ENCODE measurements at places on chromosomes 3 and 15. TPM values are rescaled to one million over a fixed set of nuclear protein-coding genes. Genes with fewer than 3 reads are reported as not detected.

DNA sequence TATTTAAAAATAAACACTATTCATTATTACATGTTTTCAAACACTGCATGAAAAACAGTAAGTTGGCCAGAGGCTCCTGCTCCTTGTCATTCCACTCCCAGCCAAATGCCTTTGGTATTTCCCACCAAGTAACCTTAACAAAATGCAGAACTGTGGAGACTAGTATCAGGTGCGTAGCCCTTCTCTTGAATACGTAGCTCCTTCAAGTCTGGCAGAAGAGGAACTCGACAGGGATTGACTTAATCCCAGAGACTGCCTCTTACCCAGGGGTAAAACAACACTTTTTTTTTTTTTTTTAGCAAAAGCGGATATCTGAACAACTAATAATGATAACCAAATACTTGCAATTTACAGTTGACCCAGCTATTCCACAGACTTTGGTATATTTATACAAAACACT lies 738 bp downstream of the COMMD2 start:
- DNase-seq: no peak

DNA sequence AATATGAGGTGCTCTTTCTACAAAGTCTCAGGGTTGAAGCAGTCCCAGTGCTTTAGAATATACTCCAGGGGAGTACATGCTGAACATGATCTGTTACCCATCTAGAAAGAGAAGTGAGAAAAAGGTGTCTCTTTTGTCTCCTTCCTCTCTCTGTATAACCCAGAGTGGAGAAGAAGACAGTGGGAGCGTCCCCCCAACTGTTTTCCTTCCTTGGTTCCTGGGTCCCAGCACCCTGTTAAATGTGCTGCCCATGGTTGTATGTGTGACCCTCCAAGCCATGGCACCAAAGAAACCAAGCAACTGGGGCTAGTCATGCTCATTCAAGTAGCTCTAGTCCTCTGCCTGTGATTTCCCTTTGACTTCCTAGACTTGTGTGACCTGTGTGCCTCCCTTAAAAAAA lies 683.7 kb downstream of the TBL1XR1 start:
- DNase-seq: no peak

- no peak for DNase-seq
Measured at GRCh38 chr15:59013246-59013873, 25.9 kb downstream of the RNF111 start.

- no peak for DNase-seq
Measured at GRCh38 chr3:46860017-46860809, 3.0 kb downstream of the MYL3 start.

PP2D1 gene
- total RNA-seq: not detected

- DNase-seq: no peak
Measured at GRCh38 chr3:65484964-65485363, 553.8 kb downstream of the MAGI1 start.

SLC22A13 gene
- 0.44 TPM for total RNA-seq

GRCh38 chr15:89633585-89633984 lies 21.7 kb downstream of the KIF7 start:
- no peak for DNase-seq

LTF gene
- total RNA-seq: not detected

SEMA3G gene
- not detected for total RNA-seq

DNA sequence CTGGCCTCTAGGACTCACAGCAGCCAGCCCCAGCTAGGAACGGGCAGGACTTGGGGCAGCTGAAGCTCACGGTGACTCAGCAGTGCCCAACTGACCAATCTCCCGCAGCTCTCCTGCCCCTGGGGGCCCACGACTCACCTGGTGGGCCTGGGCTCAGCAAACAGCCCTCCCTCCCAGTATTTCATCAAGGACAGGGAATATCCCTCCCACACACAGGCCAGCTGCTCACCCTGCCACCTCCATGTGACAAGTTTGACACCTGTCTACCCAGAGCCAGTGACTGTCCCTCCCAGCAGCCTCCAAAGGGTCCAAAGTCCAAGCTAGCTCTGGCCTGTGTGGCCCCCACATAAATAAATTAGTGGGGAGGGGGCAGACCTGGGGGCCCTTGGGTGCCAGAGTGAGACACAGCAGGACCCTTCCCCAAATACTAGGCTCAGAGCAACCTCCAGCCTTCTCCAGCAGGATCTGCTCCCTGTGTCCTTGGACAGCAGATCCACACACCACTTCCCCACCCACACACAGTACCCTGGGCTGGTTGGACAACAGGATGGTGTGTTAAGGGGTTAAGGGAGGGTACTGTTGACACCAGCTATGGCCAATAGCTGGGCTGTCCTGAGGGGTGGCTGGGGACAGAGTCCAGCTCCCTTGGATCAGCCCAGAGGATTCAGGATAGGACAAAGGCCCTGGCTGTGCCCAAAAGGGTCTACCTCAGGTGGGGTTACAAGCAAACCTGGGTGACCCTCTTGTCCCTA lies 4.3 kb downstream of the GNAT1 start:
- no peak for DNase-seq

SLC15A2 gene
- 0.97 TPM for total RNA-seq

FBN1 gene
- 0.11 TPM for total RNA-seq

AGTR1 gene
- not detected for total RNA-seq

THAP10 gene
- not detected for total RNA-seq

DNA sequence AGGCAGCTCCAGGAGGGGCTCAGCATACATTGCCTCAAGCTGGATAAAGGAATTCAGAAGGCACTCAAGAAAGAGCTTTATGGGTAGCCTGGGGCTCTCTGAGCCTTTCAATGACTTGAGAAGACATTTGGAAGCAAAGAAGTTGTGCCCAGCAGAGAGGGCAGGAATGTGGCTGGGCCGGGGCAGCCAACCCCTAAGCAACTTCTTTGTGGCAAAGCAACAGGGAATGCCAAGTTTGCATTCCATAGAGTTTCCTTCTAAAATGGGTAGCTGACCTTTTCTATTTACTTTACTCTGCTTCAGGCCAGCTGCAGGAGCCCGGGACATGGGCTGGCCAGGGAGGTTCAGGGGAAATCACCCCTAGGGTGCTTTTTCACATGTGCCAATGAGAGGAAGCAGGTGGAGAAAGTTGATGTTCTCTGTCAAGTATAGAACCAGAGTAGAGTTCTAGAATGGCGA lies 45.6 kb downstream of the CCDC12 start:
- no peak for DNase-seq

GOLGA8J gene
- not detected for total RNA-seq

GRCh38 chr15:76376029-76376428 lies 39.5 kb downstream of the ISL2 start:
- DNase-seq: no peak

GRCh38 chr3:17028363-17028762 lies 143.6 kb downstream of the PLCL2 start:
- DNase-seq: no peak

DNA sequence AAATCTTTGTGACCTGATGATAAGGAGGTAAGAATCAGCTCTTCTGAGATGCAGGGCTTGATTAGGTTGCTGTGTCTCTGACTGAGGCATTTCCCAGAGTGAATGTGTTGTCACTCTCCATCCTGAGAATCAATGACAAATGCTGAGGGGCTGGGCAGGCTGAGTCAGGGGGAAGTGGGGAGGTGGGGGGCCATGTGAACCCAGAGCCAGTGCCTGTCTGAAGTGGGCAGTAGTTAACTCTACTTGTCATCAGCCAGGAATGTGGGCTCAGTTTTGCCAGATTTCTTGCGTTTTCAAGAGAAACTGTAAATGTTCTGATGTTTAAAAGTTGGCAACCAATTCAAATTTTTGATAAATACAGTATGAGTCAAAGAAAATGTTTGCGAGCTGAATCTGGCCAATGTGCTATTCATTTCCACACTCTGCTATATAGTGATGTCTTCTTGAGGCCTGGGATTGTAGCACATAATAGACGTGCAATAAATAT lies 3.1 kb upstream of the BNC1 start:
- no peak for DNase-seq

- no peak for DNase-seq
Measured at GRCh38 chr15:45306105-45306504, 54.1 kb downstream of the SLC28A2 start.

- DNase-seq: no peak
Measured at GRCh38 chr15:90918835-90919234, 13.5 kb downstream of the HDDC3 start.

LMAN1L gene
- total RNA-seq: not detected

DNA sequence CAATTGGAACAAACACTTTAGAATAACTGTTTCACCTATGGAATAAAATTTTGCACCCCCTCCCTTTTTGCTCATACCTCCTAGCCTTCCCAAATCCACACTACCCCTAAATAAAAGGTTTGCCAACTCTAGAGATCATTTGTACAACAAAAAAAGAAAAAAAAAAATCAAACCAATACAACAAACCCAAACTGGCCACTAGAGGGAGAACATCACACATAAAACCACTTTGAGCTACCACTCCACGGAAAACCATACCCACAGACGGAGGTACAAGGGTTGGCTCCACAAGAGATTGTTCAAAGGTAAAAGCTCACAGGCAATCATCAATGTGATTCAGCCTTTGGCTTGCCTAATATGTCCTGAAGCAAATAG lies 47.6 kb downstream of the SETMAR start:
- DNase-seq: peak; percentile 61

FBXL22 gene
- total RNA-seq: 0.68 TPM

DNA sequence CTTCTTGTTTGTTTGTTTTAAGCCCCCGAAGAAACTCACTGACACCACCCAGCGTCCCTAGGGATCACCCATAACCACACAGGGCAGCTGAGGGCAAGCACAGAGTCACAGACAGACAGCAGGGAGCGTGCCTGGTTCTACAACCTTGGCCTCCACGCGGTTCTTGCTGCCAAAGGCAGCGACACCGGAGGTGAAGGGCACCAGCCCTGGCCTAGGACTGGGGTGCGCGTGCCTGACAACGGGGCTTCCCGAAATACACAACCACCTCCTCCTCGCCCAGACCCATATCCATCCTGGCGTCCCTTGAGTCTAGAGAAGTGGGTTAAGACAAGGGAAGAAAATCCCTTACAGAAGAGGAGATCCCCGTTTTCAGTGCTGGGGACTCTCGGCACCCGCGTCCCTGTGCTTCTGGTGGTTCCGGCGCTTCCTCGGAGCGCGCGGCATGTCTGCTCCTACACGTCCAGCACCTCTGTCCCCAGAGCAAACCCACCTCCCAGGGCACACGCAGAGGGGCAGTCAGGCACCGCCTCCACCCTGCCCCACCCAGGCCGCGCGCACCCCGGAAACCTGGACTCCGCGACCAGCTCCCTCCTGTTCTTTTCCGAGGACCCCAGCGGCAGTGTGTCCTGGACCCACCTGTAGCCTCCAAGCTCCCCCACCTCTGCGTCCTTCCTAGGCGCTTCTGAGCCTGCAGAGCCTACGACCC lies 911 bp downstream of the RFTN1 start:
- peak; percentile 24 for DNase-seq

- no peak for DNase-seq
Measured at GRCh38 chr3:185423178-185423577, 60.2 kb downstream of the MAP3K13 start.

CLDN16 gene
- not detected for total RNA-seq

DNA sequence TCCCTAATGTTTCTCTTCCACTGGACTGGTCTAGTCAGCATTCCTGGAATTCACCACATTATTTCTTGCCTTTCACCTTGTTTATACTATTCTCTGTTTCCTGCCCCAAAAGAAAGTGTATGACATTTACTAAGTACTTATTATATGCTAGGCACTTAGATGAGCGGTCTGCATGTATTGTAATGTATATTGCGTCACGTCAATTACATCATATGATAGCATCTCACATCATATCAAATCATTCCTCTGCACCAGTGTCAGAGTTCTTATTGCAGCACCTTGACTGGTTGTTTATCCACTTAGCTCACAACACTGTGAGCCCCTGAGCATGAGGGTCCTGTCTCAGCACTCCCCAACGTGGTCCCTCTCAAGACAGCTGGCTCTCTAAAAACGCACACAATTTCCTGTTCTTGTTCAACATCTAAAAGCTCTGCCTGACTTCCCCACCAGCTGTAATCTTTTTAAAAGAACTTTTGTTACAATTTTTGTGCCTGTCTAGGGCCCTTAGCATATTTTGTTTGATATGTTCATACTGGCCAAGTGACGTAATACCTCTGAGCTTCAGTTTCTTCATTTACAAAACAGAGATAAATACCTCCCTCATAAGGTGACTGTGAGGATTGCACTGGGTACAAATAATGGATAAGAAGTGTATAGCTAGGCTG lies 58.8 kb downstream of the ARHGAP31 start:
- peak; percentile 20 for DNase-seq

GRCh38 chr3:177552051-177552450 lies 354.8 kb upstream of the TBL1XR1 start:
- no peak for DNase-seq

- no peak for DNase-seq
Measured at GRCh38 chr15:34665498-34666116, 82.2 kb upstream of the GOLGA8B start.

ZNF501 gene
- 0.87 TPM for total RNA-seq

GRCh38 chr3:31285833-31286486 lies 246.8 kb upstream of the STT3B start:
- no peak for DNase-seq

PLA2G4B gene
- 25.0 TPM for total RNA-seq

PCOLCE2 gene
- not detected for total RNA-seq

DNA sequence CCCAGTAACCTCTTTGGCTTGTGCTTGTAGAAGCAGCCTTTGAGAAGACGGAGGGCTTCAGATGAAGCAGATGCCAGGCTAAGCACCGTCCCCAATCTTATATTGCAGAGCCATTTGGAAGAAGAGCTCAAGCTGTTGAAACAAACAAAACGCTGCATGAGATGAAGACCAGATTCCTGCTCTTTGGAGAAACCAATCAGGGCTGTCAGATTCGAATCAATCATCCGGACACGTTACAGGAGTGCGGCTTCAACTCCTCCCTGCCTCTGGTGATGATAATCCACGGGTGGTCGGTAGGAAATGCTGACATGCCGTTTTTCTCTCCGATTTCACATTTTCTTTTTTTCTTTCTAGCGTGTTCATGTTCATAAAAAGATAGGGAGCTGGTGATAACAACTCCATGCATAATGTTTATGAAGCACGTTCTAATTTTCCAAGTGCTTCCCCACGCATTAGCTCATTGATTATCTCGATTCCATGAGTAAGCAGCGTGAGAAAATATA lies 106.5 kb downstream of the LIPC start:
- no peak for DNase-seq

ZDHHC19 gene
- not detected for total RNA-seq

PLSCR5 gene
- total RNA-seq: not detected

ZNF860 gene
- not detected for total RNA-seq

DNA sequence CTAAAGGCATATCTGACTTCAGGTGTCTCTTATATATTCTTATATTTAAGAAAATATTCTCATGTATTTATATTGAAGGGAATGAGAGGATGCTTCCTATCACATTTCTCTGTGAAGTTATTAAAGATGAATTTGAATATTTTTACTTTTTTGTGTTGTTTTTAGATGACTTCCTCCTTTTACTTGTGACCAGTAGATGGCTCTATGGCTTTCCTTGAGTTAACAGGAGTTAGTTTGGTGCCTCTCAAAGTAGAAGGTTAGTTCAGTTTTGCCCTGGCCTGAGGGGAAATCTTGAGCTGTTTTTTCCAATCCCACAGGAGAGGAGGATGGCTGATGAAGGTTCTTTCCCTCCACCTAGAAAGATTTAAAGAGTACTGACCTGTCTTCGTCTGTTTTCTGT lies 80.7 kb downstream of the SQOR start:
- DNase-seq: no peak

- no peak for DNase-seq
Measured at GRCh38 chr3:28575100-28575745, 226.6 kb upstream of the AZI2 start.

- DNase-seq: no peak
Measured at GRCh38 chr3:177236704-177237103, 39.4 kb upstream of the TBL1XR1 start.

SLC28A2 gene
- not detected for total RNA-seq
